ENCODE measurements at places on chromosomes 11 and 22.

DNA sequence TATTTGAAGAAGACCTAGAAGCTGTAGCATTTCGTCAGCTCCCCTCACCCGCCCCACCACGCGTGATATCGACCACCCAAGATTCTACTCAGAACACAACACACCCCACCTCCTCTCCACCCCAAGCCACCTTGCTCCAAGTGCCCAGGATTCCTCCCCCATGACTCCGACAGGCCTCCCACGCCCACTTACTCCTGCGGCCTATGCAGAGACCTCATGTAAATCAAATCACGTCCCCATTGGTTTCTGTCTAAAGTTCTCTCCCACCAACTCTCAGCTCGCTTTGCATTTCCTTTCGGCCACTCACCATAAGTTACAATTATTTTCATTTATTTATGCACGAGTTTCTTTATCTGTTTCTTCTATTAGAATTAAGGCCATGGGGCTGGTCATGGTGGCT, 11.0 kb downstream of the TMEM151A start:
- DNase-seq: no peak

DNA sequence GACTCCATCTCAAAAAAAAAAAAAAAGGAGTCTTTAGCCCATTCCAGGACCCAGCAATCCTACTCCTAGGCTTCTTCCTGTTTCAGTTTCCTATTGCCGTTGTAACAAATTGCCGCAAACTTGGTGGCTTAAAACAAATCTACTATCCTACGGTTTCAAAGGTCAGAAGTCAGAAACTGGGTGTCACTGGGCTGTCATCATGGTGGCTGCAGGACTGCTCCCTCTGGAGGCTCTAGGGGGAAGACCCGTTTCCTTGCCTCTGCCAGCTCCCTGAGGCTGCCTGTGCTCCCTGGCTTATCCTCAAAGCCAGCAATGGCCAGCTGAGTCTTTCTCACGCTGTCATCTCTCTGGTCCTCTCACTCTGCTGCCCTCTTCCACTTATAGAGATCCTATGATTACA, 8.7 kb upstream of the DAGLA start:
- no peak for DNase-seq

GRCh38 chr11:42025121-42025803, 565.8 kb upstream of the LRRC4C start:
- DNase-seq: no peak

GRCh38 chr11:28400331-28401100, 292.3 kb downstream of the METTL15 start:
- no peak for DNase-seq

GRCh38 chr22:47417699-47418098, 655.2 kb downstream of the TBC1D22A start:
- no peak for DNase-seq

- DNase-seq: no peak
These were observed 68.6 kb upstream of the ARHGAP32 start for GRCh38 chr11:129260750-129261149.

GRCh38 chr11:82004537-82005213, 729.0 kb downstream of the FAM181B start:
- DNase-seq: no peak

GRCh38 chr11:87128372-87128771, 90.6 kb downstream of the TMEM135 start:
- no peak for DNase-seq

- no peak for DNase-seq
These were observed 13.9 kb upstream of the NAV2 start for GRCh38 chr11:19698493-19699292.

DNA sequence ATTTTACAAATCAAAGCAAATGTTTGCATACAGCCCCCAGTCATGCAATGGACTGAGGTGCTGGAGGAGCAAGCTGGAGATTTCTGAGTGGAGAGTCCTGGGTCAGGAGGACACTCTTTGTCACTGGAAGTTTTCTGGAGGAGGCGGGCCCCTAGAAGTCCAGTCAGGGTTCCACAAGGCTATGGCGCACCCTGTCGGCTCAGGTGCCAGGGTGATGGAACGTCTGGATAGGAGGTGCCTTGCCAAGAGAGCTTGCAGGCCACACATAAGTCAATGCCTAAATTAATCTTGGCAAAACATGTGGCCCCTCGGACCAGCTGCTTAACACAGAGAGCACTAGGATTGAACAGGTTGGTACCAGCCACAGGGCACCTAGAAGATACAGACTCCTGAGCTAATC, 174.7 kb upstream of the CADM1 start:
- DNase-seq: no peak

- DNase-seq: no peak
These were observed 34.8 kb upstream of the POU2AF1 start for GRCh38 chr11:111413849-111414248.

- DNase-seq: no peak
These were observed 227.0 kb upstream of the POU2AF2 start for GRCh38 chr11:111018566-111018965.

DNA sequence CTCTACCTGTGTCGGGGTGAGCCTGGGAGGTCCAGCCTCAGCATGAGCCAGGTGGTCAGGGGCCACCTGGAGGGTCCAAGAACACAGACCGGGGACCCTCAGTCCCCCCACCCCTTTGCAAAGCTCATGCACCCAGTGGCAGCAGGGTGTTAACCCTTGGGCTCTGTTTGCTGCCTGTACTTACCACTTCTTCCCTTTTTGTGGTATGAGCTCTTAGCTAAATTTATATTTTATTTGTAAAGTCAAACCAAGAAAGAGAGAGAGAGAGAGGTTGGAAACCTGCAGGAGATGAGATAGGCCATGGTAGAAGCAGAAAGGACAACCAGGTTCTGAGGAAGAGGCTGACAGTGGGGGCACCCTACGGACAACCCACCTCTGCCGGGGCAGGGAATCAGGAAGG, 29.9 kb downstream of the IL10RA start:
- DNase-seq: no peak

DNA sequence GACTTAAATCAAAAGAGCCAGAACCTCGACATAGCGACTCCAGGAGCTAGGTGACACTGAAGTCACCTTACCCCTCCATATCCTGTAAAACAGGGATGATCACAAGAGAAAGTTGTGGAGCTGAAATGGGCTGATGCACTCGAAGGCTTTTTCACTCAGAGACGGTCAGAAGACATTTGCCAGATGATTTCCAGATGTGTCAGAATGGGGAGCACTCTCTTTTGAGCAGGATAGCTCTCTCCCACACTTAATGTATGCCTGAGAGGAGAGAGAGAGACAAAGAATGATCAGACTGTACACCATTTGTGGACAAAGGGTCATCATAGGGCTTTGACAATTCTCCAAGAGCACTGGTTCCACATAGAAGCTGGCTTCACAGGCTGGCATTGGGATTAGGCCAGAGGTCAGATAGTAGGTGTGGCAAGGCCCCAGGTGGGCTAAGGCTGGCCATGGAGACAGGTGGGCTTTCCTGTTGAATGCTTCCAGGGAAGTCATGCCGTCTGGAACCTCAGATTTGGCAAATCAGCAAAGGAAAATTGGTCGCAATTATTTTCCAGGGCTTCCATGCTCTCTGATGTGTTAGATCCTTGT, 42.3 kb upstream of the ETS1 start:
- DNase-seq: no peak

DNA sequence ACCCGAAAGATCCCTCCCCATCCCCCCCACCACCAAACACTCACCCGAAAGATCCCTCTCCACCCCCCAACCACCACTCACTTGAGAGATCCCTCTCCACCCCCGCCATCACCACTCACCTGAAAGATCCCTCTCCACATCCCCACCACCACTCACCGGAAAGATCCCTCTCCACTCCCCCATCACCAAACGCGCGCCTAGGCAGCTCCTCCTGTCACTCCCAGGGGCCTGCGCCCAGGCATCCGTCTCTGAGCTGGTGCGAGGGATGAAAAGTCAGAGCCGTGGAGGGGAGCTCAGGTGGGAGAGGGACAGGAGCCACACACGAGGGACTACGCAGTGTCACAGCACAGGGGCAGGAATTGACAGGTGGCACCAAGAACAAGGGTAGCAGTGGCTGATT, 11.5 kb downstream of the KIAA0930 start:
- no peak for DNase-seq

- DNase-seq: no peak
These were observed 91.5 kb upstream of the TBCEL start for GRCh38 chr11:120932305-120932915.

DNA sequence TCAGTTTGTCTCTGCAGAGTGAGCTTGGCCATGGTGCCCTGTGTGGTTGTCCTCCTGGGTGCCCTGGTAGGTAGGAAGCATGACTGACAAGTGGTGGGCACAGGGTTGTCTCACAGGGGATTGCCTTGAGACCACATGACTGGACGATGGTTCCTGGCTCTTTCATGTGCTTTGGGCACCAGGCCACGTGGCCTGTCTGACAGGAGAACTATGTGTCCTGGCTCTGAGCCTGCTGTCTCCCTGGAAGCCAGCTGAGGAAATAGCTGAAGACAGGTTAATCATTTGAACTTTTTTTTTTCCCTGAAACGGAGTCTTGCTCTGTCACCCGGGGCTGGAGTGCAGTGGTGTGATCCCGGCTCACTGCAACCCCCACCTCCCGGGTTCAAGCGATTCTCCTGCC, 93.2 kb downstream of the LDLRAD3 start:
- no peak for DNase-seq

DNA sequence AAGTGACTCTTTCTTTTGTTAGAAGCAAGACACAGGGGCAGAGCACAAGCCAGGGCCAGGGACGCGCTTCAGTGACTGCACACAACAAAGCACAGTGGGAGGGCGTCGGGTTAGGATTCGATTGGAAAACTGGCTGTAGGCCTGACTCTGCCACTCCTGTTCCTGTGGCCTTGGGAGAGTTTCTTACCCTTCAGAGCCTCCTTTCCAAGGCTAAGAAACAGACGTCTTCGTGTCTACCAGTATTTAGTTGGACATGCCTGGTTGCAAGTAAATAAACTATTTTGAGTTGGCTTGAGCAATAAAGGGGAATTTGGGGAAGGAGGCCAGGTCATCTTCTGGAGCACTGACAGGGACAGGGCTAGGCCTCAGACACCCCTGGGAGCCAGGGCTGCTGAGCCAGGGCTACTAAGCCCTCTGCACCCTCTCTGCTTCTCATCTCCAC, 549.1 kb downstream of the INSC start:
- DNase-seq: no peak

GRCh38 chr11:112172362-112172994, 2.8 kb upstream of the BCO2 start:
- no peak for DNase-seq

DNA sequence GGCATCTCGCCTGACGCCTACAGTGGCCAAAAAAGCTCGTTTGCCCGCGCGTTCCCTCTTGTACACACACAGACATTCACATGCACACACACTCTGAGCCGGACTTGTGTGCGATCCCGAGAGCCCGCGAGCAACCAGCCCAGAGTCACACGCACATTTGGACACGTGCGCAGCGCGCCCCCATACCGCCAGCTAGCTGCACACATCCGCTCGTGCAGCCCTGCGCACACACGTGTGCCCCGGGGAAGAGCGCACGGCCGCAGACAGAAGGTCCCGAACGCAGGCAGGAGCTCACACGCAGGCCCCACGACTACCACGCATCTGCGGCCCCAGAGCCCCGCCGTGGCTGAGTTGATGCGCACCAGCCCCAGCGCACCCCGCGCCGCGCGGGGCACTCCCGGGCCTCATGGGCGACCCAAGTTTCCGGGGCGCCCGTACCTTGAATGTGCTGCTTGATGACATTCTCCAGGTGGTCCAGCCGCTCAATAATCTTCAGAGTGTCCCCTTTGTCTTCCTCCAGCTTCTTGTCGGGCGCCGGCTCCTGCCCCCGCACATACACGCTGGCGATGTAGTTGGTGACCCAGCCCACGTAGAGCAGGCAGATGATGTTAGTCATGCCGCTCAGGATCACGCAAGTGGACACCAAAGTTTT, 758 bp downstream of the GALNT18 start:
- no peak for DNase-seq

GRCh38 chr11:75154646-75155569, 4.0 kb downstream of the SLCO2B1 start:
- no peak for DNase-seq

DNA sequence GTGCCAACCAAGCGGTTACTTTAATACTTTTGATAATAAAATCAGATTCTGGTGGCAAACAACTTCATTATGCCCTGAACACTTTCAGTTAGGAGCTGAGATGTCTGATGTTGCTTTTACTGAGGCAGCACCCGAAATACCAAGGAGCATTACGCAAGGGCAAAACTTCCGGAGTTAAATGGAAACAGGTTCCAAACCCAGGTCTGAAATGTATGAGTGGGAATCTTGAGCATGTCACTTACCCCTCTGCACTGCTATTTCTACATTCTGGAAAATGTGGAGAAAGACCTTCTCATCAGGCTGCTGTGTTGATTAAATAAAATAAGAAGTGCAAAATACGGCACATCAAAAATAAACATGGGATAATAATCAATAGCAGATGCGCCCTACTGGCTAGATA, 315.1 kb downstream of the LARGE1 start:
- DNase-seq: no peak

DNA sequence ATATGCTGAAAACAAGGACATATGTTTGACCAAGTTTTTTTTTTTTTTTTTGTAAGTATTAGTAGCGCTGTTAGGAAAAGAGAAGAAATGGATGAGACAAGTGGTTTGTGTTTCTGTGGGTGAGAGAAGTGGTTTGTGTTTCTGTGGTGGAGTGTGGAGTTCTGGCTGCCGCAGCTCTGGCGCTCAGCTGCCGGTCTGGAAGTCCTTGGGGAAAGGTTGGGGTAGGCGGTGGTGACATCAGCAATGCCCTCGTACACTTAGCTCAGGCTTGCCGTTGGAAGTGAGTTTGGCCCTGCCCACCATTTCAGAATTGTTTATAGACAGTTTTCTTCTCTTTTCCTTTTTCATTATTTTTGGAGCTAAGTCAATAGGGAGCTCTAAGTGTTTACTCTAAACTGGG, 116.6 kb downstream of the TBC1D22A start:
- DNase-seq: no peak

- no peak for DNase-seq
These were observed 26.1 kb upstream of the SMIM35 start for GRCh38 chr11:118112711-118113430.

Measured in HCT116 (cell line).